ENCODE measurements at places on chromosomes 4 and X. TPM values are rescaled to one million over a fixed set of nuclear protein-coding genes. Genes with fewer than 3 reads are reported as not detected.
A peak's percentile ranks its signal among the peaks of the same experiment; 100 is the strongest.

DNA sequence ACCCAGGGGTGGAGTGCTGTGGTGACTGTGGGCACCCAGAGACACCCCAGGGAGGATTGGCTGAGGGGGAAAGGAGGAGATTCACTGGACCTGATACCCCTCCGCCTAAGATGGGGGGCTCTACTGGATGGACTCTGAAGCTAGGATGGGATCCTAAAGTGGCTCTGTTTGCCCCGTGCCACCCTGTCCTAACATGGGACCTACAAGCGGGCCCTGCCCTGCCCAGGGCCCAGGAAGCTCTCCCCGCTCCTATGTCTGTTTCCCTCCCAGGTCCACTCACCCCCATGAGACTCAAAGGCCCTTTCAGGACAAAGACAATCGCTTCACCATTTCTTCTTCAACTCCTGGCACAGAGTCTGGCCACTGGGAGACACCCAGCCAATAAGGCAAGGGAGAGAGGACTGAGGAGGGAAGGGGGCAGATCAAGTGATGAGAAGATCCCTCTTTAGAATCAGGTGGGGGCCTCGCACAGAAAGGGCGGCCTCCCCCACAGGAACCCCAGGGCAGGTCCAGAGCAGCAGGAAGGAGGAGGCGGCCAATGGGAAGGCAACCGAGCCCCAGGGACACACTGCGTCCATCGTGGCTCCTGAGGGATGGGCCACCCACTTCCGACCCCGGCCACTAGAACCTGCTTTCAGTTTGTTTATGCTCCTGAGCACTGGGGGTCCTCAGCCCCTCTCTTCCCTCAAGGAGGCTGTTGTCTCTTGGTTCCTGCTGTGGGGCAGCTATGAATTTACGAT, 155.4 kb downstream of the AFAP1 start:
- no peak for DNase-seq

DNA sequence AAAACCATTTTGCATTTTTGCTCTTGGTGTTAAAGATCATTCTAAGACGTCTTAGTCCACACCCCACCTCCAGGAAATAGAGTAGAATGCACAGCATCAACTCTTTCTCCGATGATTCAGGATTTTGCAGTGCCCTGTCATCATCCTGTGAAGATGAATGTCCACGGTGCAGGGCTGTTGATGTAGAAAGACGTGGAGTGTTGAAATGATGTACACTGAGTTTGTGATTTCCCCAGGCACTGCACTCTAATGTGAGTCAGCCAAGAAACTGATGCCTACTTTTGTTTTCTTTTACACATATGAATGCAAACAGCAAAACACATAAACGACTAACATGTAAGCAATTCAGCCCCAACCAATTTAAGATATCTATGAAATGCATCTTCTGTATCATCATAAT, 10.5 kb downstream of the LGI2 start:
- peak; percentile 75 for DNase-seq

GRCh38 chr4:84651499-84651898, 68.6 kb downstream of the CDS1 start:
- DNase-seq, result no peak

DNA sequence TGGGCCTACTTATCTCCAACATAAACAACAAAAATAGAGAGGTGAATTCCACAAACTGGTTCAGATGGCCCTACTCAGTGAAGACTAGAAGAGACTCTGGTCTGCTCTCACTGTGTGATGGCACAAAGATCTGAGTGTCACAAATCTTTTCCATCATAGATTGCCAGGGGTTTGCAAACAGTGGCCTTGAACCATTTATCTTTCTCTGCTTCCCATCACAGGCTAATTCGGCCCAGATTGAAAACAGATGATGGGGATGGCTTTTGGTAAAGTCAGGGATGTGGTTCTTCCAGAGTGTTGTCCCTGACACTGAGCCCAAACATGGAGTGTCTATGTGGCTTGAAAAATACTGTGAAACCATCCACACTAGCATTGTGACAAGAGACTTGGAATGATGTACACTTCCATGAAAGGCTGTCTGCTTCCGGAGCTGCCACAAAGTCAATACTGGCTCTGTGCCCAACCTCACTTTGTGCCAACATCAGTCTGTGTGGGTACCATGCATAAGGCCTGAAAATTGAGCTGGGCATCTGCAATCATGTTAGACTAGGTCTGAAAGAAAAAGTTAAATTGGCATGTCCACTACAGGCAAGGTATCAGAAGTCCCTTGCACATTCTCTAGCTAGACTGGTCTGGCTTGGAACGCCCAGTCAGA, 25.2 kb upstream of the PLAC1 start:
- DNase-seq, result no peak

DNA sequence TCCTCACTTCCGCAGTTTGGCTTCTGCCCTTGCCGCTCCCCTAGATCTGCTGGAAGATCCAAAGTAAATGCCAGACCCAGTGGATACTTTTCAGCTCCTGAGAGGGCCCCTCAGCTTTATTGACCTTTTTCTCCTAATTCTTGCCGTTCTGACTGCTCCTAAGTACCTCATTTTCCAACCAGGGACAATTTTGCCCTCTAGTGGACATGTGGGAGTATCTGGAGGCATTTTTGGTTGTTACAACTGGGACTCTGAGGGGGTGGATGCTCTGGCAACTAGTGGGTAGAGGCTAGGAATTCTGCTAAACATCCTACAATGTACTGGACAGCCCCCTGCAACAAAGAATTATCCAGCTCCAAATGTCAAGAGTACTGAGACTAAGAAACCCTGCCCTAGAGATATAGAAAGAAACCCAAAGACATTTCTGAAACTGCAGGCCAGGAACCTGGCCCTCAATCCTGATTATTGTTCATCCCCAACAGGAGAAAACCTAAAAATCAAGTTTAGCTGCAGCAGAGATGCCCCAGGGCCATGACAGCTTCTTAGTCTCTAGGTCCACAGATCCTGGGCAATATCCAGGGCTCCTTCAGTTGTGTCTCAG, 3.4 kb downstream of the TEX13B start:
- DNase-seq, result peak; percentile 49

- DNase-seq, result no peak
Measured at GRCh38 chr4:68951078-68951805, at the start of gene UGT2A3. TSS of gene UGT2A3 (minus strand) at chr4:68951804. CDS start at chr4:68951760, 44 bp downstream.

- DNase-seq, result peak; percentile 11
Measured at GRCh38 chr4:122997463-122998101, 75.2 kb upstream of the NUDT6 start.

GRCh38 chr4:7719354-7720174, 220.1 kb downstream of the AFAP1 start:
- peak; percentile 57 for DNase-seq

DNA sequence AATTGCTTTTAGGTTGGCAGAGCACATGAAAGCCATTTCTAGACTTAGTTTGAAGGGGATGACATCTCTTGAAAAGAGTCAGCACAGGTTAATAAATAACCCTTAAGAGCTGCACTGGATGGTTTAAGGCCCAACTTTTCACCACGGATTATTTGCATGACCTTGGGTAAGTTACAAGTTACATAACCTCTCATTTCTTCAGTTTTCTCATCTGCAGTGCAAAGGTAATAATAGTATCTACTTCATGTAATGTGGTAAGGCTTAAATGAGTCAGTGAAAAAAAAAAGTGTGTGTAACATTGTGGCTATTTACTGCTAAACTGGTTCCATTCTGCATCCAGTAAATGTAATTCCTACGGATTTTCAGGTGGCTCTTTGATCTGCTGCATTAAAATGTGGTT, 715.8 kb downstream of the CCSER1 start:
- no peak for DNase-seq

GRCh38 chr4:98908182-98908581, 20.8 kb downstream of the EIF4E start:
- no peak for DNase-seq

GRCh38 chrX:121761845-121762244, 714.4 kb downstream of the GLUD2 start:
- DNase-seq, result no peak

The P2RY8 gene
- 0.04 TPM for polyA plus RNA-seq
